ENCODE measurements at places on chromosomes 16 and 17.

GRCh38 chr16:75311383-75311938 is 60.0 kb upstream of the BCAR1 start:
- DNase-seq: no peak

DNA sequence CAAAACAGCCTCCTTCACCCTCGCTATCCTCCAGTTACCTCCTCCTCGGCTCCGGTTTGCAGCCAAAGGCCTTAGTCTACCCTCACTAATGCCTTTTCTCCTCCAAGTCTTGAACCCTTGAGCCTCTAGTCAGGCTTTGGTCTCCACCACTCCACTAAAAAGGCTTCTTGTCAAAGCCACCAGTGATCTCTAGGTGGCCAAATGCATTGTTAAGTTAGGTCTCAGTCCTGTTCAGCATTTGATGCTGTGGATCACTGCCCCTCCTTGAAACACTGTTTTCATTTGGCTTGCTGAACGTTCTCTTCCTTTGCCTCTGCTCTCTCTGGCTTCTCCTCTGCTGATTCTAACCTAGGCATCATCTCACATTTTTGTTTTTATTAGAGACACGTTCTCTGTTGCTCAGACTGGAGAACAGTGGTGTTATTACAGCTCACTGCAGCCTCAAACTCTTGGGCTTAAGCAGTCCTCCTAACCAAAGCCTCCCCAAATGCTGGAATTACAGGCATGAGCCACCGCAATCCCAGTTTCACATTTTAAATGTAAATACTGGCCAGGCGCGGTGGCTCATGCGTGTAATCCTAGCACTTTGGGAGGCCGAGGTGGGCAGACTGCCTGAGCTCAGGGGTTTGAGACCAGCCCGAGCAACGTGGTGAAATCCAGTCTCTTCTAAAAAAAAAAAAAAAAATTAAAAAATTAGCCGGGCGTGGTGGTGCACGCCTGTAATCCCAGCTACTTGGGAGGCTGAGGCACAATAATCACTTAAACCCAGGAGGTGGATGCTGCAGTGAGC is 1.1 kb downstream of the SGF29 start:
- no peak for DNase-seq

DNA sequence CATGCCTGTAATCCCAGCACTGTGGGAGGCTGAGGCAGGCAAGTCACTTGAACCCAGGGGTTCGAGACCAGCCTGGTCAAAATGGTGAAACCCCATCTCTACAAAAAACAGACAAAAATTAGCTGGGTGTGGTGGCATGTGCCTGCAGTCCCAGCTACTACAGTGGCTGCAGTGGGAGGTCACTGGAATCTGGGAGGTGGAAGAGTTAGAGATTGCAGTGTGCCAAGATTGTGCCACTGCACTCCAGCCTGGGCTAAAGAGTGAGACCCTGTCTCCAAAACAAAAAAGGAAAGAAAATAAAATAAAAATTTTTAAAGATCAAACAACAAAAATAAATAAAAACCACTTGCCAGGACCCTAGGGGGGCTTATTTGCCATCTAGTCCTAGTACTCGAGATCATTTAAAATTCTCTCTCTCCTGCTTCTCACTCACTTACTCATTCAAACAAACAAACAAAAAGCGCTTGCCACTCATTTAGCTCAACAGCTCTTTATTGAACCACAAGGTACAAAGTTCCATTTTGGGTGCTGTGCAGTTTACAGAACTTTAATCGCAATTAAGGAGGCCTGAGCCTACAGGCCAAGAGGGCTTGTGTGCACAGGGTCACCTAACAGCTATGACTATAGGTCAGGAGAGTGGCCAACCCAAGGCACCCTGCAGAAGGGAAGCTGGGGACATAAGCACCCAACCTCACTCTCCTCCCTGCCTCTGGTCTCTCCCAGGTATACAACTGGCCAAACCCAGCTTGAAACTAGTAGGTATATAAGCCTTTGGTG is 4.4 kb downstream of the CHD9NB start:
- DNase-seq: no peak

DNA sequence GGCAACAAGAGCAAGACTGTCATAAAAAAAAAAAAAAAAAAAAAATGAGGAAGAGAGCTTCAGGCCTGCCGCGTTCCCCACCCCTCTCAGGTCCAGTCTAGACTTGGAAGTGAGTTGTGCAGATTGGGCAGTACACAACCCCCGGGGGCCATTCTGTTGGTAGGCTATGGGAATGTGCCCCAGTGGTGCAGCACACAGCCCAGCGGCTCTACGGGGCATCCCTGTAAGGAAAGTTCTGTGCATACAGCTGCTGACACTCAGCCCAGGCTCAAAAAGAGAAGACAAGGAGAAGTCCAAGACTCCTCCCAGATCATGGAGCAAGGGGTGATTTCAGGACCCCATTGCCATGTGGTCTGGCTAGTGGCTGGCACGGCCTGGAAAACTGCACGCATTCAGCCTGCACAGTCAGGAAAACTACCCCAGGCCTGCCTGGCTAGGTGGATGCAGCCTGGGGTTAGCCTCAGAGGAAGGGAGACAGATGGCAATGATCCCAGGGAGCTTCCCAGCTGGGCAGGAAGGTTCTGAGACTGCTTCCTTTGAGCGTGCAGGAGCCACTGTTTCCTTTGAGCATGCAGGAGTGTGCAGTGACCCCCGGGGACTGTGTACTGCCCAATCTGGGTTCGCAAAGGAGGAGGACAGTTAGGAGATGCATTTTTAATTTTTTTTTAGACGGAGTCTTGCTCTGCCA is 44.8 kb downstream of the PECAM1 start:
- no peak for DNase-seq

- DNase-seq: no peak
Measured at GRCh38 chr17:77662833-77663232, 295.7 kb upstream of the TNRC6C start.
